Epithelial cell of prostate (primary cell): ENCODE measurements at places on chromosomes 7 and 10.

DNA sequence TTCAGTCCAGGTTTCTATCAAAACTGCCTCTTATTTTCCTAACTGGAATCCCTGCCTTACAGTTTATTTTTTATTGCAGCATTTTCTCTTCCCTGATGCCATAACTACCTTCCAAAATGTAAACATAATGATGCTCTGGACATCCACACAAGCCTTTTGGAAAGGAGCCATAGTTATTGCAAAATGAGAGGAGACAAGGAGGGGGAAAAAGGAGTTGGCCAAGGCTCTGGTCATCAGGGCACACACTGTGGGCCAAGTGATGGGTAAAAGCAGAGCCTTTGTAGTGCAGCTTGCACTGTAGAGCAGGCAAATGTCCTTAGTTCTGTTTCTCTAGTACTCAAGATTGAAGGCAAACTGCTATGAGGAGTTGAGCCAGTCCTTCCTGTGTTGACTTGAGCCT, 289.3 kb upstream of the MTPN start:
- DNase-seq = no peak

DNA sequence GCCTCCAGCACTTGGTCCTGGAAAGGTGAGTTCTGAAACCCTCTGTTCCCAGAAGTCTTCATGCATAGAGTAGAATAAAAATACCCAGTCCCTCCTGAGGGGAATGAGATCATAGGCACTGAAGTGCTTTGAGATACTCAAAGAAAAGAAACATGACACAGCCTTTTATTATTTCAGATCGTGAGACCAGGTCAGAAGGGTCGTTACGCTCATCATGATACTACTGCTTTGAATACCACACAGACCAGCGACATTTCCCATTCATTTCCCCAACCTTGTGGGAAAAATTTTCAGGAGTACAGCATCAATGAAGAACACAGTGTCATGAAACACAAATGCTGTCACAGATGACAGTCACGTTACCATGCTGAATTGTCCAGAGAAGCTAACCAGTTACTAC, 15.0 kb downstream of the CLRN3 start:
- DNase-seq = no peak

DNA sequence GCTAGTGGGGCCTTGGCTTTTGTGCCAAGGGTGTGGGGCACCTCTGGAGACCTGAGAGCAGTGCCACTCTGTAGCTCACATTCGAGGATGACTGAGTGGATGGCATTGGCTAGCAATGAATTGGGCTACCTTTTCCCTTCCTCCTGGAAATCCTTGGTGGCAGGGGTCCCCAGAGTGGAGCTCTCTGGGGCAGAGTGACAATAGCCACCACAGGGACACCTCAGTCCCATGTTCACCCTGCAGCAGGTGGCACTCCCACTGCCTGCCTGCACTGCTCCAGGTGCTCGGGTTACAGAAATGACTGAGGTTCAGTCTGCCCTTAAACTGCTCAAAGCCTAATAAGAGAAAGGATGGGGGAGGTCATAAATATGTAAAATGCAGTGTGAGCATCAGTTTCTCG, 17.8 kb downstream of the BTBD16 start:
- DNase-seq = no peak

DNA sequence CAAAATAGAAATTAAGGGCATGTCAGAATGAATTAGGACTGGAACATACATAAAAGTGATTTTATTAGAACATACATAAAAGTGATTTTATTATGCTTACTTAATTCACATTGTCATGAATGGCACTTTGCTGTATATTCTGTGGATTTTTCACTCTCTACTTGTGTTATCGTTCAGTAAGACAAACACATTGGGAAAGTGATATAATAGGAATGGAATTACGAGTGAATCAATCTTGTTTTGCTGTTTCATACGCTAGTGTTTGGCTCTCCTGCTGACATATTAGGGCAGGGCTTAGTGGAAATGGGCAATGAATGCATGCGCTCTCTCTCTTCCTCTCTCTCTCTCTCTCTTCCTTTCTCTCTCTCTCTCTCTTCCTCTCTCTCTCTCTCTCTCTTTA, 561.1 kb downstream of the ACTR3B start:
- no peak for DNase-seq

- no peak for DNase-seq
Measured at GRCh38 chr7:133290676-133291333, 37.9 kb downstream of the EXOC4 start.

DNA sequence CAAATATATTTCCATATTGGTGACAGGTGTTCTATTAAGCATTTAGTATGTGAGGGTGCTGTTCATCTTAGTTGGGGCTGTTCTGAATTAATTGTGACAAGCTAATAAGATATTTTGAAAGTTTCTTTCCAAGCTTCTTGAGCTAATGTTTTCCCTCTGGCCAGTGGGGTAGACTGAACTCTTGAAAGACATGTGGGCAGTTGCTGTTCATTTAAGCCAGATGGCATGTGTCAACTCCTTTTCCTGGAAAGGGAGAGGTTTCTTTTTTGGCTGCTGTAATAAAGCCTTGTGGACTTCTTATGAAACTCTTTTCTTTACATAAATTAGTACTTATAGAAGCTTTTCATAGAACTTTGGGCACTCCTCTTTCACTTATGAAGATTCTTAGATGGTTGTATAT, 21.7 kb downstream of the RAB18 start:
- DNase-seq = no peak

GRCh38 chr10:14742815-14743214, 31.9 kb downstream of the FAM107B start:
- no peak for DNase-seq

- no peak for DNase-seq
Measured at GRCh38 chr10:116239229-116239628, 33.8 kb downstream of the GFRA1 start.

GRCh38 chr7:47380325-47381133, 201.4 kb downstream of the TNS3 start:
- DNase-seq = no peak

GRCh38 chr10:29496341-29497162, 138.2 kb downstream of the SVIL start:
- no peak for DNase-seq

DNA sequence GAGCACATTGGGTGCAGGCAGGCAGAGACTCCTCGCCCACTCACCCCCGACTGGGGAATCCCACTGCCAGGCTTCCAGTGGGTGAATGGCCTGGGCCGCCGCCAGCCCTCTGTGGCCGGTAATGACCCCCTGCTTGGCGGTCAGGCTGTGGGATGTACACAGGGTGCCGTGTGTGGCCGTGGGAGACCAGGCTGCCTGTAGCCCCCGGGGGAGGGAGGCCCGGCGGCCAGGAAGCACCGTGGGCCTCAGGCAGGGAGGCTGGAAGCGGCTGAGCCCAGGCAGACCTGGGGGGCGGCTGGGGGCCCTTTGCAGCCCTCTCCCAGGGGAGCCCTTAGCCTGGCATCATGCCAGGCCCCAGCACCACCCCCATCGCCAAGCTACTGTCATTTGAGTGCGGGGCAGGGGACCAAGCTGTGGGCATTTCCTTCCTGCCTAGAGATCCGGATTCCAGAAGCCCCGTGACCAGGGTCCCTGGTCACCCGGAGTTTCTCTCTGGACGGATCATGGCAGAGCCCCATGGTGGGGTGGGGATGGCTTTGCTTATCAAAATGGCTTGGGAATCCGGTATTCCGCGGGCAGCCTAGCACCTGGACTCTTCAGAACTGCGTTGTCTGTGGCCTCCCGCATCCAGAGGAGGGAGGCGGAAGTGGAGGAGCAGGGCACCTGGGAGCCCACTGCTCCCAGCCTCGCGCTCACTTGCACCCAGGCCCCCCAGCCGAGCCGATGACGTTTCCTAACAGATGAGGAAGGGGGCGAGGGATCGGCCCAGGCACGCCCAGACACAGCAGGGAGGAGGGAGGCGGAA, 1.1 kb downstream of the TTYH3 start:
- DNase-seq = no peak

GRCh38 chr7:137846827-137847567, at the start of gene DGKI:
TSS of gene DGKI (minus strand) at chr7:137846974.
- no peak for DNase-seq

DNA sequence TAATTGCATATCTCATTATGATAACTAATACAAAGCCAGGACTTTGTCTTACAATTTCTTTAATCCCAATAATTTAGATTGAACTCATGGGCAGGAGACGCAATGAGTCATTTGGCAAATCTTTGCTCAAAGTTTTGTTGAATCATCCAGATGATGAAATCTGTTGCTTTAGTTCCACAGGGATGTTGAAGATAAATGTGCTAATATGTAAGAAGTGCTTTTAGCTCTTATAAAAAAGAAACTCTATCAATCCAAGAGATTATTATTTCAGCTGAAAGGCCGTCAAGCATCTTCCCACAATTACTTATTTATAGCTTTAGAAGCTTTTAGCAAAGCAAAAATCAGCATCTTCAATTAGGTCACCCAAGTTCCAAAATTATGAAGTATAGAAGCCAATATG, 36.8 kb upstream of the ANK3 start:
- DNase-seq = no peak

GRCh38 chr10:1406967-1407945, 330.1 kb downstream of the ADARB2 start:
- no peak for DNase-seq

- peak; percentile 56 for DNase-seq
Measured at GRCh38 chr10:14665304-14665703, 109.4 kb downstream of the FAM107B start.

DNA sequence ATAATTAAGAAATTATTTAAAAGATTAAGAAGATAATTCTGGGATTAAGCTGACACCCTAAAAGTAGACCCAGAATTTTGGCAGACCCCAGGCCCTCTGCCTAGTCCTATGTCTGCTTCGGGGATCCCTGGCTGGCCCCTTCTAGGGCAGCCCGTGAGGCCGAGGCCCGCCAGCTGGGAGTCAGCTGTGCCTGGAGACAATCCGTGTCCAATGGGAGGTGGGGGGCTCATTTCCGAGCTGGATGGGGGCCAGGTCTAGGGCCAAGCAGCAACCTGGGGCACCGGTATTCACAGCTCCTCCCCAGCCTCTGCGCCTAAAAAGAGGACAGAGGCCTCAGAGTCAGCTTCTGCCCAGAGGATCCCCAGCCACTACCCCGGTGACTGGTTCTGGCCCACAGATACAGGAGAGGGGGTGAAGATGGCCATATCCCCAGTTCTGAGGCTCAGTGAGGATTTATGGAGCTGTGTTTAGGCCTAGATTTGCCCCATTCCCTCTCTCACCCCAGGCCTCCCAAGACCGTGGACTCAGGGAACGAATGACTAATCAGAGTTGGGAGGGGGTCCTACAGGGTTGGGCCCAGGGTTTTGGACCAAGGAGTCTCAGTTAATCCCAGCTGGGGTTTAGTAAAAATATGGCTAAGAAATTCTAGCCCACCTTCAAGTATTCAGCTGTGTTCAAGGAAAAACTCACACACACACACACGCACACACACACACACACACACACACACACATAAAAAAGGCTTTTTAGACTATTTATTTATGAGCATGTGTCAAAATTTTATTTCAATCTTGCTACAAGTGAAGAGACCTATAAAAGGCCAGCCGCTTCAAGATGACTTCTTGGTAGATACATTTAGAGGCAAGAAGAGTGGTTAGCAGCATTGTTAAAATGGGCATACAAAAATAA, 37.4 kb upstream of the LBX1 start:
- no peak for DNase-seq

DNA sequence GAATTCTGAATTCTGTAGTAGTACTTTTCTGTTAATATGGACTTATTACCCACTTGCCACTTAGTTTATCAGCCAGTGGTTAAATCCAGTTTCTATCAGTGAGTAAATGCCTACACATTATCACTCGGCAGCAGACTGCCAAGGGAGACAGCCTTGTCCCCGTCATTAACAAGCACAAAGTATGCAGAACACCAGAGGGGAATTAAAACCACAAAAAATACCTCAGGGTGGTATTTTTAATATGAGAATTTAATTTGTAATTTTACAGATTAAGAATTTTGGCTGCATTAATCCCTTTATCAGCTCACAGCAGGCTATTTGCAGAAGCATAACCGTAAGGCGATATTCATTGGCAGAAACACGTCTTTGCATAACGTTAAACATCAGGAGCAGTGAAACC, 150.0 kb upstream of the FZD1 start:
- no peak for DNase-seq

- no peak for DNase-seq
Measured at GRCh38 chr10:84473136-84473535, 144.7 kb downstream of the CCSER2 start.

DNA sequence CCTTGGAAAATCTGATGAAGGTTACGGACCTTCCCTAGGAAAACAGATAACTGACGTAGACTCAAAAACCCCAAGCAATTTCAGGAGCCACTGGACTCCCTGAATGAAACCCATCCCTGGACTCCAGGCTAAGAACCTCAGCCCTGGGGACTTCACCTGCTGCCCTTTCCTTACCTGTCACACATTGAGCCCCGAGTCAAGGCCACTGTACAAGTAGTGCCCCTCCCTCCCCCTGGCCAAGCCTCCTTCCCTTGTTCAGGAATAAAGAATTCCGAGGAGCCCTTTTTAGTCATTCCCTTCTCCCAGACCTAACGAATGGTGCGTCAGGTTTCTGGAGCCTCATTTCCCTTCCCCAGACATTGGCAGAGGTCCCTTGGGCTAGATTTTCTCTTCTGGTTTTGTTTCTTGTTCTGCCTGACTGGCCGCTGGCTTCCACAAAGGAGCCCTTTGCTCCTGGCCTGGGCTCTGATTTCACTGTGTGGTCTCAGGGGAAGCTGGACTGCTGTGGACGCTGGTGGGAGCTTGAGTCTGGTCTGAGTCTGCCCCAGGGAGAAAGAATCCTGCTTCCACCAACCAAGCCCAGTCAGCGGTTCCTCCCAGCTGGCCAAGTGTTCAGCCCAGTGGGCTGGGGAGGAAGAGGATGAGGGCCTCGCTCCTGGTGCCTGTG, 31.7 kb downstream of the ZNF775 start:
- no peak for DNase-seq

- DNase-seq = peak; percentile 86
Measured at GRCh38 chr7:7564323-7564780, 2.3 kb upstream of the MIOS start.

- peak; percentile 64 for DNase-seq
Measured at GRCh38 chr7:41188163-41189130, 514.4 kb downstream of the INHBA start.

DNA sequence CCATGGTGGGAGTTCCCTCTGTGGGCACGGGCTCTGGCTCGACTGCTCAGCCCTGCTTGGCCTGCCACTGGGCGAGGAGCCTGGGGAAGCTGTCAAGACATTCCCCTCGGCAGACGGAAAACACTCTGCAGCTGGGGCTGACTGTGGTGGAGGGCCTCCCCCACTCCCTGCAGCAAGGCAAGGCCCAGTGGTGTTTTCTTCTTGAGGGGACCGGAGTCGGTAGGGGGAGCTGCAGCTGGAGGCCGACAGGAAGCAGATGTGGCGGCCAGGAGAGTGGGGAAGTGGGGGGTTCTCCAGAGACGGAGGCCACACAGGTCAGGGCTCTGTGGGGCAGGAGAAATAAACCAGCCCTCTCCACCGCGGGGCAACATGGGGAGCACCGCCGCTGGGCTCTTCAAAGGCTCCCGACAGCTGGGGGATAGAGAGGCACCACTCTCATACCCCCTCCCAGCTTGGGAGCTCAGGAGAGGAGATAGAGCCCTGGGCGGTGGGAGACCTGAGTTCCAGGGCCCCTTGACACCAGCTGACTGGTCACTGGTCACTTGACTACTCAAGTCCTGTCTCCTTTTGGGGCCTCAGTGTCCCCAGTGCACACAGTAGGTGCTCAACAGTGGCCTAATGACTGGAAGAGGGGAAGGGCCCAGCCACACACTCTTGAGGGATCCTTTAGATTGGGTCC, 43.4 kb downstream of the PPIF start:
- DNase-seq = no peak
